Liver (tissue), 10 donors: ENCODE measurements at places on chromosomes 5 and 9. TPM values are rescaled to one million over a fixed set of nuclear protein-coding genes. Genes with fewer than 3 reads are reported as not detected.

IRX1 gene
- total RNA-seq, result 0.33 TPM

WDR31 gene
- 1.1 TPM for total RNA-seq

TMOD1 gene
- 20.0 TPM for total RNA-seq

LCN1 gene
- total RNA-seq, result not detected

STPG3 gene
- not detected for total RNA-seq

- DNase-seq, result no peak
These were observed 239.3 kb upstream of the PRDM9 start for GRCh38 chr5:23268136-23268535.

DNA sequence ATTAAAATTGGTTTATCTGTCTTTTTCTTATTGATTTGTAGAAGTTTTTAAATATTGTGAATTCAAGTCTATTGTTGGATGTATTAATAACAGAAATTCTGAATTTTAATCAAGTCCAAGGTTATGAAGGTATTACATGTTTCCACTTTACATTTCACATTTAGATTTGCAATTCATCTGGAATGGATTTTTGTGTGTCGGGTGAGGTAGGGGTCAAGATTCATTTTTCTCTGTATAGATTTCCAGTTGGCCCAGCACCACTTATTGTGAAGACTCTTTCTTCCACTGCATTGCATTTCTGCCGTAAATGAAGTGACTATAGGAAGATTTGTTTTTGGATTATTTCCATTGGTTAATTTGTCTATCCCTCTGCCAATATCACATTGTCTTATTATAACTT lies 35.5 kb upstream of the DMRT2 start:
- no peak for DNase-seq

GRCh38 chr5:180302256-180302655 lies 10.4 kb upstream of the MAPK9 start:
- no peak for DNase-seq

GRCh38 chr5:332843-333242 lies 11.3 kb downstream of the AHRR start:
- no peak for DNase-seq
